ENCODE measurements at places on chromosomes 1 and 21.

DNA sequence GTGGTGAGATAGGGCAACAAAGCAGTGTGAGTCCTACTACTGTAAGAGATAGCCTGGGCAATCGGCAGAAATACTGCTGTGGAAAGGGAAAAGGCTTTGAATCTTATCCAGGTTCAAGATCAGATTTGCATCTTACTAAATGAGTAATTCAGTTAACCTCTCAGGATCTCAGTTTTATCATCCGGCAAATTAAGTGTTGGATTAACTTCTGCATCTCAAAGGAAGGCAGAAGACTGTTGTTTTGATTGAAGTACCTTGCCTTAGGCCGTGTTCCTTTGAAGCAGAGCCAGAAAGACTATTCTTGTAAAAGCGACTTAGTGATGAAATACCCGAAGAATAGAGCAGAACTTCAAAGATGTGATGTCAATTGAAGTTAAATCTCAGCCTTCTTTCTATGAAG lies 612.9 kb upstream of the USP24 start:
- DNase-seq = no peak

DNA sequence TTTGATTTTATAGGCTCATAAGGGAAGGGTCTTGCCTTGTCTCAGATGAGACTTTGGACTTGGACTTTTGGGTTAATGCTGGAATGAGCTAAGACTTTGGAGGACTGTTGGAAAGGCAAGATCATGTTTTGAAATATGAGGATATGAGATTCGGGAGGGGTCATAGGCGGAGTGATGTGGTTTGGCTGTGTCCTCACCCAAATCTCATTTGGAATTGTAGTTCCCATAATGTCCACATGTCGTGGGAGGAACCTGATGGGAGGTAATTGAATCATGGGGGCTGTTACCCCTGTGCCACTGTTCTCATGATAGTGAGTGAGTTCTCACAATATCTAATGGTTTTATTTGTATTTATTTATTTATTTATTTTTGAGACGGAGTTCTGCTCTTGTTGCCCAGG lies 6.9 kb upstream of the CSDE1 start:
- DNase-seq = no peak

GRCh38 chr1:46569884-46570725 lies 18.7 kb upstream of the KNCN start:
- no peak for DNase-seq

DNA sequence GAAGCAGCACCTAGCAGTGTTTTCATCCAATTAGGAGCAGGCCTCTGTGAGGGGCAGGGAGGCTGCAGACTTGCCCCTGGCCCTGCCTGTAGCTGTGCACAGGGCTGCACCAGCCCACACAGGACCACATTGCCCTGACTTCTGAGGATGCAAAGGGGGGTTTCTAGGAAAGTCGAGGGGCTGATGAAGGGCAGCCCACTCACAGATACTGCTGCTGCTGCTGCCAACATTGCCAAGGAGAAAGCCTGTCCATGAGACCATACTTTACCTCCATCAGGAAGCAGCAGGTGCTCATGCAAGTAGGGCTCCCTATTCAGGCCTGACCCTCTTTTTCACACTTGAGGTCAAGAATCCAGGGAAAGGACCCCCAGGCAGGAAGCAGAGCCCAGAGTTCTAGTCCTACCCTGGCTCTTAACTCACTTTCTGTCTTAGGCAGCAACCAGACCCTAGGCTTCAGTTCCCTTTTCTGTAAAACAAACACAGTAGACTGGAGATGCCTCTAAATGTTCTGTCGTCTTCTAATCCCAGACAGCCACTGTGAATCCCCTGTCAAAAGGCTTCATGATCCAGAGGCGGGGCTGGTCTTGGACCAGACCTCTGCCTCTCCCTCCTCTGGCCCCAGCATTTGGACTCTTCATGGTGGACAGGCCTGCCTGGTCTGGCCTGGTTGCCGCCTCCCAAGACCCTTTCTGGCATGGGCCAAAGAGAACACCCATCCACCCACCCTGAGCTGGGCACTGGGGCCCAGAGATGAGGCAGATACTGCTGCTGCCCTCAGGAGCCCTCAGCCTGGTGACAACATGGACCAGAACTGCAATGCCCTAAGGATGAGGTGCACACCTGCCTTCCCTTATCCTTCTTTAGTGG lies 120.2 kb downstream of the GLIS1 start:
- DNase-seq = no peak

DNA sequence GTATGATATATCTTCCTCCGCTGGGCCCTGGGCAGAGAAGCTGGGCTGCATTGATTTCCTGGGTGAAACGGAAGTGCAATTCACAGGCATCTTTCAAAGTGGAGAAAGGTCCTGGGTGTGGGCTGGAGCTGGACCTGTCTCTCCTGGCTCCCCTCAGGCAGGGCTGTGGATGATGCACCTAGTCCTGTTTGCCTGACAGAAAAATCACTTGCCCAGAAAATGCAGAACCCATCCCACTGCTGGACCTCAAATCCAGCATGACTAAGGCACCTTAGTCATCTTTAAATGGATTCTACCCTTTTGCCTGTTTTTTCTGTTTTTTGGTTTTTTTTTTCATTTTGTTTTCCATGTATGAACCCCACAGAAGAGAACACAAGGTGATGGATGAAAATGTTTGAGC lies 49.7 kb downstream of the MYSM1 start:
- no peak for DNase-seq

DNA sequence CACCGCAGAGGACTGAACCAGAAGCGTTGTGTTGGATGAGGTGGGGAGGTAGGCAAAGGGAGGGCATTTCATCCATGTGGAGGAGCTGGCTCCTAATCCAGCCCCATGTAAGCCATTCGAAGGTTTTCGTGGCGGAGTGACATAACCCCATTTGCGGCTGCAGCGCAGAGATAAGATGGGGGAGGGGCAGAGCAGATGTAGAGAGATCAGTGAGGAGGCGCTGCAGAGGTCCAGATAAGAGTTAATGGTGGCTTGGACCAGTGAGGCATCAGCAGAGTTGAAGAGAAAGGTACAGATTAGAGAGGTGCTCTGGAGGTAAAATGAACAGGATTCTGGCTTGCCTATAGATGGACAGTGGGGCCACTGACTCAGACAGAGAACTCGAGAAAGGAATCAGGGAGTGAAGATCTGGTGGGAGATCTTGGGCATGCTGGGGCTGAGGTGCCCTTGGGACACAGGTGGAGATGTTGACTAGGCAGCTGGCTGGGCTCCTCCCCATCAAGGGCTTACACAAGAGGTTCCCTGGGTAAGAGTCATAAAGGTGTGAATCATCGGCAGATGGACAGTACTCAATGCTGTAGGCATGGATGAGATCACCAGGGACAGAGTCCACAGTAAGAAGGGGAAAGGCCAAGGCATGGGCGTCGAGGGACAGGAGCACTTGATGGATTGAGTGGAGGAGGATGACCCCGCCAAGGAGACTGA lies 7.8 kb upstream of the PTPRF start:
- DNase-seq = no peak

- DNase-seq = no peak
Measured at GRCh38 chr1:200733907-200734306, 4.8 kb upstream of the CAMSAP2 start.

GRCh38 chr1:8662380-8663072 lies 154.9 kb downstream of the RERE start:
- no peak for DNase-seq

DNA sequence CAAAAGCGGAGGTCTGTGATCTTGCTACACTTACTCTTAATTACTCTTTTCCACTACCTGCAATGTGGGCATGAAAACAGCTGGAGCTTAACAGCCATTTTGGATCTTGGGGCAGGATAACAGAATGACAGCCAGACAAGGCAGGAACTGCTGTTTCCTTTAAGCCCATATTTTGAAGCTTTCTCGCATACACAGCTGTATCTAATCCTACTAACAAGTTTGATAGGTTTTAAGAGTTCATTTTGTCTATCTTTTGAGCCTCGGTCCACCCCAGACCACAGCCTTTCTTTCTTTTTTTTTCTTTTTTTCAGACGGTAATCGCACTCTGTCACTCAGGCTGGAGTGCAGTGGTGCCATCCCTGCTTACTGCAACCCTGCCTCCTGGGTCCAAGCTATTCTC lies 42.4 kb upstream of the CRB1 start:
- DNase-seq = no peak

- DNase-seq = no peak
Measured at GRCh38 chr1:117574161-117574835, 31.6 kb upstream of the TENT5C start.

GRCh38 chr1:218890451-218890850 lies 283.2 kb upstream of the LYPLAL1 start:
- DNase-seq = no peak
